Right lobe of liver (tissue), 6 donors: ENCODE measurements at places on chromosomes 12 and 14.

- DNase-seq: no peak
Measured at GRCh38 chr14:106613256-106613655, 1086.9 kb downstream of the TMEM121 start.

- no peak for DNase-seq
Measured at GRCh38 chr14:104892531-104893434, 27.7 kb downstream of the CEP170B start.

DNA sequence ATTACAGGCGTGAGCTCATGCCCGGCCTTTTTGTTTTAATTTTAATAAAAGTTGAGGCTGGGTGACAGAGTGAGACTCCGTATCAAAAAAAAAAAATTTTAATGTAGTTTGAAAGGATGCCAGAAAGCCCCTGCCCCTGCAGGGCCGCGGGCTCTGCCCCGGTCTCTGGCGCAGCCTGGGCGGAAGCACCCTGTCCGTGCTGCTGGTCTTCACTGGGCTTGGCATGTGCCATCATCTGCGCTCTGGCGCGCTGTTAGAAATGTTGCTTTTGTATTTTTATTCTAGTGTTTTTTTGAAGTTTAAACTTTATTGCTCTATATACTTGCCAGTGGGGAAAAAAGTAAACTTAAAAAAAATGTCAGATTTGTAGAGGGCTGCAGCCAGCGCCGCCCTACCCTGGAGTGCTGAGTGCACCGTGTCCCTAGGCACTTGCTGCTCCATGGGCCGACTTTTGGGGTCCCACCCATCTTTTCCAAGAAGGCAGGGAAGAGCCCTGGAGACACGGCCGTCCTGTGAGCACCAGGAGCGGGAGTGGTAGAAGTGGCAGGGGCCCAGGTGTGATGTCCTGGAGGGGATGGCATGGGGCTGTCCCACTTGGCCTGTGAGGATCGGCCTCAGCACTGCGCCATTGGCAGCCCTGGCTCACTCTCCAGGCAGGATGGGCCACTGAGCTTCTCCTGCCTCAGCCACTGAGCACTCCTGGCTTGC, 4.0 kb downstream of the MTA1 start:
- no peak for DNase-seq

DNA sequence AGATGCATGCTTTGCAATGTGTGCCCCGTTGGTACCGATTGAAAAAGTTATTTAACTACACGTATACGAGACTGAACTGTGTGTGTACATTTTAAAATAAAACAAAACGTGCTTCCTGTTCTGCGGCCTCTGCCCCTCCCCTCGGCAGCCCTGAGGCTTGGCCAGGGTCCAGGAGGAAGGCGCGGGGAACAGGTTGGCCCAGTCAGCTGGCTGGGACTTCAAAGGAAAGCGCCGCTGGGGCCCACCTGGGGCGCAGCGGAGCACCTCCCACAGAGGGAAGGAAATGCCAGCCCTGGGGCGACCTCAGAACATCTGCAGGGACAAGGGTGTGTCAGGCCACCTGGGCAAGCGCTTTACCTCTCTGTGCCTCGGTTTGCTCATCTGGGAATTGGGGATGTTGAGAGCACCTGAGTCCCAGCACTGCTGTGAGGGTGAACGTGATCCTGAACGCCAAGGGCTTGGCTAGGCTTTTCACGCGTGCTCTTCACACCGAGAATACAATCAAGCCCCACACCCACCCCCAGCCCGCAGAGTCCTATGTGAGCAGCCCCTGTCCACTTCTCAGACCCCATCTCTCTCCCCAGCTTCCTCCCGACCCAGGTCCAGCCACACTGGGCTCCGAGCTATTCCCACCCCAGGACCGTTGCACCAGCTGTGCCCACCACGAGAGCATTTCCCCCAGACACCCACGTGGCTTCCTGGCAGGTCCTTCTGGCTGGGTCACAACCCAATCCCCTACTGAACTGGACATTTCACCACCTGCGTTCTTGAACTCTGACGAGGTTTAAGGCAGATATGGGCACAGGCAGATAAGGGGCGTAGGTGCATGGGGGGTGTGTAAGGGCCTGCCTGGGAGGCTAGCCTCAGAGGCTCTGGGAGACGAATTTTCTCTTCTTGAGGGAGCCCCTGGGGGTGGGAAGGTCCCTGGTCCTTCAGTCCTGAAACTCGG, 41.9 kb upstream of the NCOR2 start:
- peak; percentile 79 for DNase-seq

DNA sequence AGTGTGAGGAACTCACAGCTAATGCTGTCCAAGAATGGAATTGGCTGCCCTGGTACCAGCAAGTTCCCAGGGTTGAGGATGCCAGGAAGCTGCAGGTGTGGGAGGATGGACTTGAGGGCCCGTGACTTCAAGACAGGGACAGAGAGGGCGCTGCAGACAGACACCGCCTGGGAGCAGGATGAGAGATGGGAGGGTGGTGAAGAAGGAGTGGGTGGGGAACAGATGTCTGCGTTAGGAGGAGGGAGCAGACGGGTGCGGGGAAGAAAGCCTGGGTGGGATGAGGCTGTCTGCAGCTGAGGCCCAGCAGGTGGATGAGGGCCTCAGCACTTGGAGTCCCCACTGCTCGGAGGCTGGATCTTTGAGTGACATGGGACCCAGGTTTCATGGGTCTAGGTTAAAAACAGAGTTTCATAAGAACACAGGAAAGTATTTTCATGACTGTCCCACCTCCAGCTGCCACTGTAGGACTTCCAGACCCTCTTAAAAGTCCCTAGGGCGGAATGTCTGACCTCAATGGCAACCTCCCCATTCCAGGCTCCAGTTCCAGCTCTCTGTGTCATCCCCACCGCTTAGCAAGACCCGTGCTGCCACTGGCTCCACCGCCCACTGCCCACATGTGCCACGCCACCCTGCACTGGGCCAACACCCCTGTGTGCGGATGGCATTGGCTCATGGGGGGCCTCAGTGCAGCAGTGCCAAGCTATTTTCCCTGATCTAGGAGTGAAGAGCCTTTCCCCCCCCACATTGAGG, 70.3 kb upstream of the SCN8A start:
- no peak for DNase-seq

GRCh38 chr12:127174881-127175280, 1092.1 kb upstream of the TMEM132C start:
- DNase-seq: no peak

DNA sequence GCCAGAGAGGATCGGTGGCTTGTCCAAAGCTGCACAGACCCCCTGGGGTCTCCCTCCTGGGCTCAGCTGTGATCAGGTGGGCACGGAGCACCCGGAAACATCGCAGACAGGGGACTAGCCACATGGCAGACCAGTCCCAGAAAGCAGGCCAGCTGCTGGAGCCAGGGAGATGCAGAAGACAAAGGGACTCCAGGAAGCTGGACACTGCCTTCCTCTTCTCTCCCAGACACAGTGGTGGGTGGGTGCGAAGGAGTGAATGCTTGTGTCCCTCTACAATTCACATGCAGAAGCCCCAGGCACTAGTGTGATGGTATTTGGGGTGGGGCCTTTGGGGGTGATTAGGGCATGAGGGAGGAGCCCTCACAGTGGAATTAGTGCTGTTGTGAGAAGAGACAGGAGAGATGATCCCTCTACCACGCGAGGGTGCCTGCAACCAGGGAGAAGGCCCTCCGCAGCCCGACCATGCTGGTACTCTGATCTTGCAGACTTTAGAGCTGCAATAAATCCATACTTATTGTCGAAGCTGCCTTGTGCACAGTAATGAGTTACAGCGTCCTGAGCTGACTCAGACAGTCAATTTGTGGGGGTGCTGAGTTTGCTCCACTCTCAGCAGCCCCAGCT, 95.2 kb downstream of the CALM1 start:
- DNase-seq: no peak

GRCh38 chr12:69639400-69640016, 28.8 kb upstream of the LRRC10 start:
- DNase-seq: peak; percentile 72

- no peak for DNase-seq
Measured at GRCh38 chr12:15575671-15576541, 213.3 kb downstream of the EPS8 start.

GRCh38 chr12:113070117-113070906, 13.8 kb downstream of the DTX1 start:
- DNase-seq: peak; percentile 62

DNA sequence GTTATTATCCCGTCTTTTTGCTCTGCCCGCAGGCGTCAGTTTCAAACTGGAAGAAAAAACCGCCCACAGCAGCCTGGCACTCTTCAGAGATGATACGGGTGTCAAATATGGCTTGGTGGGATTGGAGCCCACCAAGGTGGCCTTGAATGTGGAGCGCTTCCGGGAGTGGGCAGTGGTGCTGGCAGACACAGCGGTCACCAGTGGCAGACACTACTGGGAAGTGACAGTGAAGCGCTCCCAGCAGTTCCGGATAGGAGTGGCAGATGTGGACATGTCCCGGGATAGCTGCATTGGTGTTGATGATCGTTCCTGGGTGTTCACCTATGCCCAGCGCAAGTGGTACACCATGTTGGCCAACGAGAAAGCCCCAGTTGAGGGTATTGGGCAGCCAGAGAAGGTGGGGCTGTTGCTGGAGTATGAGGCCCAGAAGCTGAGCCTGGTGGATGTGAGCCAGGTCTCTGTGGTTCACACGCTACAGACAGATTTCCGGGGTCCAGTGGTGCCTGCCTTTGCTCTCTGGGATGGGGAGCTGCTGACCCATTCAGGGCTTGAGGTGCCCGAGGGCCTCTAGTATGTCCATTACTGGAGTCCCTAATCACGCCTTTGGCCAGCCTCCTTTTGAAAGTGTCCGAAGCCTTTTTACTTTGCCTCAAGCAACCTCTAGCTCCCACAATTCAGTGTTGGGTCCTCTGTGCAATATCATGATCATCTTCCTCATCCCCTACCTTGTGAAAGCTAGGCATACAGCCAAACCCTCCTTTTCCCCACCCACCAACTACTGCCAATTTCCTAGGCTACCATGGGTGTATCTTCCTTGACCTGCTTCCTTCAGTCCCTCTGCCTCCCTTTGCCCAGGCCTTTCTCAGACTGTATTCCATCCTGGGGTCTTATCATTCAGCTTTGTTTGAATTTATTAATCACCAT, 891 bp downstream of the SPRYD4 start:
- peak; percentile 64 for DNase-seq

DNA sequence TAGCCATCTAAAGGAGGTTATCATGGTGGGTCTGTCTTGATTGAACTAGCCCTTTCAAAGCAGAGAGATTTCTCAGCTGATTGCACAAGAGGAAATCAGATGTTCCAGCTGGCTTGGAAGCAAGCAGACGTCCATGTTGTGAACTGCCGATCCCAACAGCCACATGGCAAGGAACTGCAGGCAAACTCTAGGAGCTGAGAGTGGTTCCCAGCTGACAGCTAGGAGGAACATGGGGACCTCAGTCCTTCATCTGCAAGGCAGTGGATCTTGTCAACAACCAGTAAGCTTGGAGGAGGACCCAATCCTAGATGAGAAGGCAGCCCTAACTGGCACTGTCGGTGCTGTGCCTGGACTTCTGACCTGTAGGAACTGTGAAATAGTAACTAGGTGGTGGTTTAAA, 7.7 kb downstream of the ACVR1B start:
- DNase-seq: no peak

DNA sequence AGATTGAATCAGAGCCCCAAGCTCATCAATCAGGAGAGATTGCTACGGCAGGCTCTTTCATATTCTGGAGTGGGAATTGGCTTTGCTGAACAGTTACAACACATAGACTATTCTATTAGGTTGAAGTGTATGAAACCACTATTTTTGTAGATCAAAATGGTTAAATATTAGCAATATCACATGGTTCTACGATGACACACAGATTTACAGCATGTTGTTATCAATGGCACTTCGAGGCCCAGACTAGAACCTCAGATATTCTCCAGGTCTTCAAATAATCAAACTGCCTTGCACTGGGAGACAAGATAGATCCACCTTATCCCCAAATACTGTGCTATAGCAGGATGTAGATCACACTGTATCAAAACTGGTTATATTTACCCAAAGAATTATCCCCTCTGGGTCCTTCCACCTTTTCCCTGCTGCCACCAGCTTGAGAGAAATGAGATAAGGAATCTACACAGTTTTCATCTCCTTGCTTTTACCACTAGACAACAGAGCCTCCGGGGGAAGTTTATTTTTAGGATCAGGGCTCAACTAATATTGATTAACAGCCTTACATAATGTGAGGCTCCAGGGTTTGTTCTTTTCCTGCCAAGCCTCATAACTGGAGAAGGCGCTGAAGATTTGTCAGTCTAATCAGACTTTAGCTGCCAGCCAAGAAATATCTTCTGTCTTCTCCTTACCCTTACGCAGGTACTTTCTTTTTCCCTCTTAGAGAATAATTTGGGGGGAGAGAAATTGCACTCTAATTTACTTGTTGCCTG, 507.1 kb downstream of the DIO2 start:
- DNase-seq: no peak

- no peak for DNase-seq
Measured at GRCh38 chr14:91674911-91675310, 57.0 kb downstream of the CATSPERB start.

GRCh38 chr14:82403987-82404386, 870.3 kb upstream of the SEL1L start:
- DNase-seq: no peak
